Thyroid gland (tissue), 4 donors: ENCODE measurements at places on chromosomes 7 and 10. TPM values are rescaled to one million over a fixed set of nuclear protein-coding genes. Genes with fewer than 3 reads are reported as not detected.

GRCh38 chr10:7119325-7120015 lies 291.4 kb downstream of the SFMBT2 start:
- no peaks in the 10 kb centered on the region for H3K27me3 ChIP-seq
- H3K4me3 ChIP-seq = no peak overlapping the region
- H3K36me3 ChIP-seq = no peaks in the 10 kb centered on the region
- no peak for DNase-seq
- no peaks in the 10 kb centered on the region for H3K4me1 ChIP-seq
- no peak overlapping the region for H3K27ac ChIP-seq

- H3K27ac ChIP-seq = peak overlapping the region; percentile 70
- H3K4me1 ChIP-seq = no peaks in the 10 kb centered on the region
- no peaks in the 10 kb centered on the region for H3K27me3 ChIP-seq
- H3K36me3 ChIP-seq = no peaks in the 10 kb centered on the region
- DNase-seq = no peak
- H3K4me3 ChIP-seq = no peak overlapping the region
Observed at GRCh38 chr7:94393246-94394108, 1.2 kb upstream of the COL1A2 start.

- H3K4me3 ChIP-seq = no peak overlapping the region
- H3K4me1 ChIP-seq = peaks cover 53% of the 10 kb centered on the region
- no peaks in the 10 kb centered on the region for H3K36me3 ChIP-seq
- no peak for DNase-seq
- H3K27me3 ChIP-seq = no peaks in the 10 kb centered on the region
Observed at GRCh38 chr7:17986851-17987250, 40.8 kb downstream of the PRPS1L1 start.

Gene LIPF
- total RNA-seq = not detected

GRCh38 chr7:39453743-39454355 lies 112.4 kb upstream of the YAE1 start:
- no peak overlapping the region for H3K27ac ChIP-seq
- H3K4me1 ChIP-seq = no peaks in the 10 kb centered on the region
- H3K4me3 ChIP-seq = no peak overlapping the region

DNA sequence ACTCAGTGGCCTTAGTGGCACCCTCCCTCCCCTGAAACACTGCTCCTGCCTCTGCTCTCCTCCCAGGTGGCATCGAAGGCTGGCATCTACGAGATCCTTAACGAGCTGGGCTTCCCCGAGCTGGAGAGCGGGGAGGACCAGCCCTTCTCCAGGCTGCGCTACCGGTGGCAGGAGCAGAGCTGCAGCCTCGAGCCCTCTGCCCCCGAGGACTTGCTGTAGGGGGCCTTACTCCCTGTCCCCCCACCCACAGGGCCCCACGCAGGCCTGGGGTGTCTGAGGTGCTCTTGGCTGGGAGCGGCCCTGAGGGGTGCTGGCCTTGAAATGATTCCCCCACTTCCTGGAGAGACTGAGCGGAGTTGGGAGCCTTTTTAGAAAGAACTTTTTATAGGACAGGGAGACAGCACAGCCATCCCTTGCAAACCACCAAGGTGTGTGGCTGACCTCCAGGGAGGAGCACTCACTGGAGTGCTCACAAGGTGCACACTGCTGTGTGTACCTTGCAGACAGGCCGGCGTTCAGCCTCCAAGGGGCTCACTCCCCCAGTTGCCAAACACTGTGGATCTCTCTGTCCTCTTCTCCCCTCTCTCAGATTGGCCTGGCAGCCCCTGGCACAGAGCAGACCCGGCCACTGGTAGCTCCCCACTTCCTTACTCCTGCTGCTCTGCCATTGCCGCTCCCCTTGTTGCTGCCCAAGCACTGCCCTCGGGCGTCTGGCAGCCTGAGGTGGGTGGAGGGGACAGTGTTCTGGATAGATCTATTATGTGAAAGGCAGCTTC lies 35.8 kb downstream of the PRF1 start:
- H3K36me3 ChIP-seq = no peaks in the 10 kb centered on the region
- no peak overlapping the region for H3K4me3 ChIP-seq
- DNase-seq = no peak
- H3K27ac ChIP-seq = no peak overlapping the region
- H3K4me1 ChIP-seq = no peaks in the 10 kb centered on the region

- no peaks in the 10 kb centered on the region for H3K36me3 ChIP-seq
- H3K27me3 ChIP-seq = no peaks in the 10 kb centered on the region
- no peak overlapping the region for H3K27ac ChIP-seq
- no peaks in the 10 kb centered on the region for H3K4me1 ChIP-seq
- peak; percentile 21 for DNase-seq
Observed at GRCh38 chr7:110839866-110840265, 251.1 kb upstream of the LRRN3 start.

DNA sequence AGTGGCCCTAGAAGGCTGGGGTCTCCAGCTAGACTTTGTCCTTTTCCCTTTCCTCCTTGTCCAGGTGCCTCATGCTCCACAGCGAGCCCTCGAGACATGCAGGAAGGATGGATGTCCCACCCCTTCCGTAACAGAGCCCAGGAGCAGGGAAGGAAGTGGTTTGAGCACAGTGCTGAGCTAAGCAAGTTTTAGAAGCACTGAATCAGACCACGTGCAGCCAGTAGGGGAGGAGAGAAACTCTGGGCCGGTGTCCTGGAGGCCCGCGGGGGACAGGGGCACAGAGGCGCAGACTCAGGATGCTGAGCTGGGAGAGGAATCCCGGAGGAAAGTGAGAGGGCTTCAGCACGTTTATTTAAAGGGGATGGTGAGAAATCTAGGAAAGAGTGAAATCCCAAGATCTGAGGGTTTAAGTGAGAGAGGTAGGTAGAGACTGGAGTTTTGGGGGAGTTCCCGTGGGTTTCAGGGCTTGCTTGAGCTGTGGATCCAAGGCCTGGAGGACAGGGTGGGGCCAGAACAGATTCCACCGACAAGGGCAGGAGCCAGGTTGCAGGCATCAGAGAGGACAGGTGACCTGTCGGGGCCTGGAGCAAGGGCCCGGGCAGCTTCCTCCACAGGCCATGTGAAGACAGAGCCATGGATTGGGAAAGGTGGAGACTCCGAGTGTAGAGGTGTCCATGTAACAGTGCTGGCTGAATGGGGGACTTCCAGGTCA lies 4.4 kb upstream of the IRF5 start:
- H3K4me3 ChIP-seq = no peak overlapping the region
- no peak for DNase-seq
- no peaks in the 10 kb centered on the region for H3K27me3 ChIP-seq
- H3K4me1 ChIP-seq = no peaks in the 10 kb centered on the region
- H3K36me3 ChIP-seq = no peaks in the 10 kb centered on the region
- H3K27ac ChIP-seq = no peak overlapping the region

- no peak overlapping the region for H3K27ac ChIP-seq
- no peak overlapping the region for H3K4me3 ChIP-seq
- no peaks in the 10 kb centered on the region for H3K4me1 ChIP-seq
- no peaks in the 10 kb centered on the region for H3K27me3 ChIP-seq
- no peak for DNase-seq
- H3K36me3 ChIP-seq = no peaks in the 10 kb centered on the region
Observed at GRCh38 chr10:77374189-77374656, 263.4 kb downstream of the KCNMA1 start.

Gene HOXA3
- total RNA-seq = 2.0 TPM

GRCh38 chr10:76026905-76027304 lies 595.5 kb downstream of the LRMDA start:
- H3K36me3 ChIP-seq = no peaks in the 10 kb centered on the region
- H3K4me3 ChIP-seq = no peak overlapping the region
- H3K27me3 ChIP-seq = no peaks in the 10 kb centered on the region
- no peak overlapping the region for H3K27ac ChIP-seq

DNA sequence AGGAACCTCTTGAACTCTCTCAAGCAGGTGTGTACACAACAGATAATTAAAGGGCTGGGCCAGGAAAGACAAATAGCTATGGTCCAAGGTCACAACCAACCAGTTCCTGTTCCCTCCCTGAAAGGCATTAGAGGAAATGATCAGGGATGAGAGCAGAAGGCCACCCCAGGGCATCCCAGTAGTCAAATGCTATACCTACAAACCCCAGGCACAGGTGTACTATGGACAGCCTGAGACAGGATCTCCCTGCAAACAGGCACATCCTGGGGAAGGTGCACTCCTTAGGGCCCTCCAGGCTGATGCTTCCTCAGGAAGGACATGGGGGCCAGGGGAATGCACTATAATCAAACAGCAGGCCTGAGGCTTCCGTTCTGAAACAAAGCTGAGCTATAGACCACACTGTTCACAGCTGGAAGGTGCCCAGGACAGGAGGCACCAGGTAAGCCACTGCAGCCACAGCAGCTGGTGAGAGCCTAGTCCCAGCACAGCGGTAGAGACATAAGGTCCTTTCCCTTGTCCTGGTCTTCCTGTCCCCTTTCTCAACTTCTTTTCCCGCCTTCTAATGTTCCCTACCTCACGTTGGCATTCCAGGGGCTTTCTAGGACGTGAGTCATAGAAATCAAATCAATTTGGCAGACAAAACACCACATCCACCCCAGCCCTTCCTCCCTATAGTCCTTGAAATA lies 13.3 kb downstream of the PARP12 start:
- no peak overlapping the region for H3K4me3 ChIP-seq
- no peak for DNase-seq
- H3K4me1 ChIP-seq = peaks cover 5% of the 10 kb centered on the region
- H3K36me3 ChIP-seq = peaks cover 3% of the 10 kb centered on the region

DNA sequence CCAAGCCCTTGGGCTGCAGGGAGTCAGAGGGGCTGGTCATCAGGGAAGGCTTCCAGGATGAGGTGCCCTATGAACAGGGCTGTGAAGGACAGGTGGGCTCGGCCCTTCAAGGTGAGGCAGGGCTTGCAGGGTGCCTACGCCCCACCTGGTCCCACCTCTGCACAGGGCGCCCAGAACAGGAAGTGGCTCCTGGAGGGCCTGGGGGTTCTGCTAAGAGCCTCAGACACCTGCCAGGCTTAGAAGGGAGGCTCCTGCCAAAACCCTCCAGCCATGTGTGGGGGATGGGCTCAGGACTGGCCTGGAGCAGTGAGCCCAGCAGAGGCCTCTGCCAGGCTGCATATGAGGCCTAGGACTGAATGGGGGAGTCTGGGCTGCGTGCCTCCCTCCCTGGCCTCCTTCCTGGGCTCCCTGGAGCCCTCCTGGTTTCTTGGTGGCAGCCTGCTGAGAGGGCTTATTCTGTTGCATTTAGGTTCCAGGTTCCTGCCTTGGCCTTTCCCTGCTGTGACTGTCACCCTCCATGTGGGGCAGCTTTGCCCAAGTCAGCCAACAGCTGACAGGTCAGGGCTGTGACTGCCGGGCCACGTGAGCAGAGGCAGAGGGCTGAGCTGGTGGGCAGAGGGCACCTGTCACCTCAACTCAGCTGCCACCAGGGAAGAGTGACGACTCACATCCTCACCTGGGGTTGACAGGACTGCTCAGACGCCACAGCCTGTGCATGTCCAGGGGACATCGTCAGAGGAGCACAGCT lies 45.2 kb upstream of the MSMB start:
- no peaks in the 10 kb centered on the region for H3K36me3 ChIP-seq
- H3K27me3 ChIP-seq = no peaks in the 10 kb centered on the region
- no peaks in the 10 kb centered on the region for H3K4me1 ChIP-seq
- no peak overlapping the region for H3K27ac ChIP-seq
- no peak for DNase-seq
- H3K4me3 ChIP-seq = no peak overlapping the region

Gene PNLIPRP1
- total RNA-seq = not detected

GRCh38 chr7:4960363-4960762 lies 1.4 kb upstream of the MMD2 start:
- peaks cover 9% of the 10 kb centered on the region for H3K27me3 ChIP-seq
- no peak overlapping the region for H3K4me3 ChIP-seq
- H3K36me3 ChIP-seq = no peaks in the 10 kb centered on the region
- no peak for DNase-seq
- H3K27ac ChIP-seq = no peak overlapping the region

GRCh38 chr10:77604063-77604462 lies 33.5 kb downstream of the KCNMA1 start:
- H3K4me1 ChIP-seq = no peaks in the 10 kb centered on the region
- no peaks in the 10 kb centered on the region for H3K36me3 ChIP-seq
- H3K4me3 ChIP-seq = no peak overlapping the region
- DNase-seq = no peak

- H3K4me1 ChIP-seq = no peaks in the 10 kb centered on the region
- DNase-seq = no peak
- H3K27me3 ChIP-seq = no peaks in the 10 kb centered on the region
- peaks cover 77% of the 10 kb centered on the region for H3K36me3 ChIP-seq
Observed at GRCh38 chr10:133285217-133285616, 8.5 kb upstream of the ADAM8 start.

- peaks cover 15% of the 10 kb centered on the region for H3K4me1 ChIP-seq
- H3K4me3 ChIP-seq = no peak within 1 kb of the TSS
- no peak for DNase-seq
- no peaks in the 10 kb centered on the region for H3K36me3 ChIP-seq
- no peaks in the 10 kb centered on the region for H3K27me3 ChIP-seq
- no peak within 1 kb of the TSS for H3K27ac ChIP-seq
Observed at GRCh38 chr7:143315776-143316175, at the start of gene CLCN1. CLCN1 (plus strand) TSS chr7:143316111; CDS start chr7:143316213, 102 bp downstream.

DNA sequence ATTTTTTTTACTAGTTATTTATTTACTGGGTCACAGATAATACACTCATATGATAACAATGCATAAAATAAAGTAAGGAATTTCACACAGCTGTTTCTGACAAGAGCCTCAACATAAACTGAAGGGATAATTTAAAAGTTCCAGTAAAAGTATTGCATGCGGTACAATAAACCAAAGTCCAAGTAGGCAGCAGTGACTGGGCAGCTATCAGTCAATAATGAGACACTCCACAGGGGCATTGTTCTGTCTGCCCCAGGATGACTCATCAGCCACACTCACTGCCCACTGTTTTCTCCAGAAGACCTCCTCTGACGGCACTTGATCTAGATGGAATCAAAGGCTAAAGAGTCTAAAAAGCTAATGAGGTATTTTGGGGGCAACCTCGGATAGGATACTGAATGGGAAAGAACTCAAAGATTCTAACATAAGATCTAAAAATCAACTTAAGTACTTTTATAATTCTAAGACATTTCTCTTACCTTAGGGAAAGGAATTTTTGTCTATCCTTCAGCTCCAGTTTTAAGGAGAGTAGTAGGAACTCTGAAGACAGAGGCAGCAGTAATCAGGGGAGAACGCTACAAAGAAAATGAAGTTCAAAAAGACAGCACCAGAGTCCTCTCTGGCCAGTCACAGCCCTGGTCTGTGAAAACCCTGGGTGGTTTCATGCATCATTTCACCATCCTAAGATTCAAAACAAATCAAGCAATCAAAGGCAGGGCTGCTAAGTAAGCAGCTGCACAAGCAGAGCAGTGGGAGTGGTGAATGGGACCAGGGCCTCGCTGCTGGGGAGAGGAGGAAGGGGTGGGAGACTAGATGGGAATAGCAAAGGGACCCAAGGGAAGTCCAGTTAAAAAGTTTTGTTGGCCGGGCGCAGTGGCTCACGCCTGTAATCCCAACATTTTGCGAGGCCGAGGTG lies 175.1 kb downstream of the AVL9 start:
- H3K27ac ChIP-seq = peak overlapping the region; percentile 30
- peak; percentile 58 for DNase-seq
- no peaks in the 10 kb centered on the region for H3K27me3 ChIP-seq
- no peak overlapping the region for H3K4me3 ChIP-seq

Gene FBXO24
- 0.67 TPM for total RNA-seq

Gene CHST15
- 75.1 TPM for total RNA-seq

- H3K36me3 ChIP-seq = no peaks in the 10 kb centered on the region
- H3K4me3 ChIP-seq = no peak overlapping the region
- no peak for DNase-seq
- no peaks in the 10 kb centered on the region for H3K4me1 ChIP-seq
- H3K27ac ChIP-seq = no peak overlapping the region
Observed at GRCh38 chr7:143463556-143463955, 14.1 kb upstream of the TAS2R41 start.

Gene TMEM236
- total RNA-seq = 0.21 TPM

Gene LIPN
- total RNA-seq = not detected

Gene FLNC
- 12.6 TPM for total RNA-seq

Gene CNNM2
- 15.4 TPM for total RNA-seq
